ENCODE measurements at places on chromosomes 2 and 18.
A peak's percentile ranks its signal among the peaks of the same experiment; 100 is the strongest.

DNA sequence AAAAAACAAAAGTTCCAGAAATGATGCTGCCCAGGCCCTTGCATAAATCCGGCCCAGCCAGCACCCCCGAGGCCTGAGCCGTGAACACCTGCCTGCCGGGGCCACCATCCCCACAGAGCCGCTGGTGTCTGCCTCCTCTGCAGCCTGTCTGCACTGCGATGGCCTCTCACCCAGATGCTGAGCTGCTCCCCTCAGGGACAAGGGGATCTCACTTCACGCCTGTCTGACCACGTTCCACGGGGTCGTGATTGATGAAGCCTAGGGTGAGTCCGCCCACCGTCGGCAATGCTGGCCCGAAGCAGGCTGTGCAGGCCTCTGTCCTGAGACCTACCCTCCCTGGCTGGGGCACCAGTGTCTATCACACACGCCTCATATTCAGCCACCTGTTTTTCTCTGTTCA lies 444.2 kb downstream of the EIPR1 start:
- no peak overlapping the region for H3K27ac ChIP-seq
- no peak for DNase-seq
- no peak overlapping the region for H3K4me3 ChIP-seq
- no peaks in the 10 kb centered on the region for H3K4me1 ChIP-seq
- no peaks in the 10 kb centered on the region for H3K27me3 ChIP-seq

- no peak overlapping the region for H3K27ac ChIP-seq
- H3K36me3 ChIP-seq: no peaks in the 10 kb centered on the region
- no peak overlapping the region for H3K4me3 ChIP-seq
Observed at GRCh38 chr18:61731178-61731577, 161.6 kb downstream of the RNF152 start.

GRCh38 chr2:67896076-67896475 lies 166.7 kb downstream of the C1D start:
- H3K36me3 ChIP-seq: no peaks in the 10 kb centered on the region
- no peak overlapping the region for H3K27ac ChIP-seq
- H3K4me3 ChIP-seq: no peak overlapping the region
- H3K4me1 ChIP-seq: no peaks in the 10 kb centered on the region

GRCh38 chr2:138922973-138923563 lies 142.9 kb upstream of the NXPH2 start:
- DNase-seq: no peak
- H3K27ac ChIP-seq: no peak overlapping the region
- no peaks in the 10 kb centered on the region for H3K36me3 ChIP-seq

- no peak overlapping the region for H3K27ac ChIP-seq
- no peaks in the 10 kb centered on the region for H3K36me3 ChIP-seq
- no peak for DNase-seq
- no peaks in the 10 kb centered on the region for H3K27me3 ChIP-seq
- peaks cover 10% of the 10 kb centered on the region for H3K4me1 ChIP-seq
- H3K4me3 ChIP-seq: no peak overlapping the region
Observed at GRCh38 chr18:22427822-22428549, 10.3 kb upstream of the CTAGE1 start.

GRCh38 chr2:232292395-232293154 lies 86.0 kb upstream of the ALPP start:
- H3K27me3 ChIP-seq: no peaks in the 10 kb centered on the region
- H3K4me3 ChIP-seq: no peak overlapping the region
- H3K4me1 ChIP-seq: peaks cover 1% of the 10 kb centered on the region
- peak; percentile 51 for DNase-seq
- no peaks in the 10 kb centered on the region for H3K36me3 ChIP-seq
- no peak overlapping the region for H3K27ac ChIP-seq

DNA sequence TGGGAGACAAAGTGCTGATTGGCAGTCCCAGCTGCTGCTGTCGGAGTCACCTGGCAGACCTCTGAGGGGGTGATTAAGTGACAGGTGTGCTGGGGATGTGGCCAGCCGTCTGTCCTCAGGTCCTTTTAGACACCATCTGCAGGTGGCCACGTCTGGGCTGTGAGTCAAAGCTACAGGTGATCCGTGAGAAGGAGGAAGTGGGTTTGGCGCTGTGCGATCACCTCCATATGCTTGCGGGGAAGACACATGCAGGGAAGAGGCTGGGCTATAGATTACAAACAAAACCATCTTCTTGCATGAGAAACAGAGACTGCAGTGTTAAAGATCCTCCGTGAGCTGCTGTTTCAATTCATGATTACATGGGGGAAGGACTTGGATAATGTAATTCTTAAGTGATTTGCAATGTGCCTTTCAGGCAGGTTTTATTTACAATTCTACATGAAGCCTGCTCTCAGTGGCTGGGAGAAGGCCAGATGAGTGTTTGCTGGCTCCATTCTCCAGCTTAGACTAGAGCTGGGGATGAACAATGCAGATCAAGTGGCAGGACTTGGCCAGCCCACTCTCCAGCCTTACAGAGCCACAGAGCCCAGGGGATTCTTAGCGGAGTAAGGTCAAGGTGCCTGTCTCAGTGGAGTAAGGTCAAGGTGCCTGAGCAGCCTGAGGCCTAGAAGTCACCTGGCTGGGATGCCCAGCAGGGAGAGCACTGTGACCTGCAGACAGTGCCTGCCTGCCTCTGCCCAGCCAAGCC lies 87.8 kb downstream of the LYPD1 start:
- peaks cover 3% of the 10 kb centered on the region for H3K4me1 ChIP-seq
- no peaks in the 10 kb centered on the region for H3K36me3 ChIP-seq
- no peak overlapping the region for H3K27ac ChIP-seq
- no peak overlapping the region for H3K4me3 ChIP-seq
- peak; percentile 69 for DNase-seq

- no peaks in the 10 kb centered on the region for H3K27me3 ChIP-seq
- no peak overlapping the region for H3K27ac ChIP-seq
Observed at GRCh38 chr2:229660951-229661350, 53.4 kb downstream of the DNER start.
